Esophagus (tissue), 2 donors: ENCODE measurements at places on chromosomes 16 and 17. TPM values are rescaled to one million over a fixed set of nuclear protein-coding genes. Genes with fewer than 3 reads are reported as not detected.

Gene OTOP3
- polyA plus RNA-seq: 11.2 TPM

Gene PMFBP1
- polyA plus RNA-seq: 0.46 TPM

Gene SLFN11
- 3.0 TPM for polyA plus RNA-seq

Gene CCL4
- polyA plus RNA-seq: 1.8 TPM

Gene MSI2
- 7.8 TPM for polyA plus RNA-seq

Gene TERB1
- not detected for polyA plus RNA-seq

Gene ITGAL
- polyA plus RNA-seq: 2.5 TPM

Gene IGF2BP1
- polyA plus RNA-seq: not detected

Gene ITGA2B
- 0.84 TPM for polyA plus RNA-seq

Gene PRCD
- polyA plus RNA-seq: 1.2 TPM

Gene TLCD1
- polyA plus RNA-seq: 16.9 TPM

Gene METRNL
- polyA plus RNA-seq: 143 TPM

Gene GP2
- polyA plus RNA-seq: 0.31 TPM

Gene NUTF2
- 95.4 TPM for polyA plus RNA-seq

Gene SULT1A3
- polyA plus RNA-seq: 10.0 TPM

Gene KCNG4
- polyA plus RNA-seq: not detected

Gene WDR59
- 16.1 TPM for polyA plus RNA-seq

Gene G6PC1
- polyA plus RNA-seq: not detected

Gene IRX5
- 19.6 TPM for polyA plus RNA-seq
